ENCODE measurements at places on chromosomes 1 and 21.

DNA sequence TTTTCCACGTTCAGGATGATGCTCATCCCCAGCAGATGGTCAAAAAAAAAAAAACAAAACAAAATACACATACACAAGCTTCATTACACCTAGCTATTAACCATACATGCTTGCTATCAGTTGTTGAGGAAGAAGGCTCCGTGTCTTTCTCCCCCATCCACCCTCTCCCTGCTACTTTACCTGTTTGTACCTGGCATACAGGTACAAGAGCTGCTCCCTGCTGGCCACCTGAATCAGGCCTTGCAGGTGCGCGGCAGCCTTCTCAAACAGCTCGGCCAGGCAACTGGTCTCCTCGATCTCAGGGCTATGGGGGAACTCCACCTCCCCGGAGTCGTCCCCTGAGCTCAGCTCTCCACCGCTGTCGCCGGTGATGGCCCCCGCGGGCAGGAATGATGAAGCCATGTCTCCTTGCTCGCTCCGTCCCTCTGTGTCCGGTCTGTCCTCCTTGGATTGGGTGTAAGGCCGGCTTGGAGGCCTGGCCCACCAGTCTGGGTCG is 464 bp downstream of the ACBD6 start:
- DNase-seq: no peak

- DNase-seq: no peak
Measured at GRCh38 chr1:64956733-64957441, 9.5 kb downstream of the JAK1 start.

- DNase-seq: no peak
Measured at GRCh38 chr1:61055110-61055614, 27.2 kb upstream of the NFIA start.

DNA sequence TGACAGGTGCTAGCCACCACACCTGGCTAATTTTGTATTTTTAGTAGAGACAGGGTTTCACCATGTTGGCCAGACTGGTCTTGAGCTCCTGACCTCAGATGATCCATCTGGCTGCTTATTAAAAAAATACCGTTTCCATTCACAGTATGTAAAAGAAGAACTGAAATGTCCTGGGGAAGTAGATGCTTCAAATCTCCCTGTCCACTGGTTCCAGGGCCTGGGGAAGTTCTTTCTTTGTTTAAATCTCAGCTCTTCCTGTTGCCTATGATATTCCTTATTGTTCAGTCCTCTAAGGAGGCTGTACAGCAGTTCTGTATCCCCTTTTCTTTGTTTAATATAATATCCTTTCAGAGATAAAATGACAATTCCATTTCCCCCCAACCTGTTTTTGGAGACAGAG is 47.4 kb downstream of the ZMYM1 start:
- no peak for DNase-seq

GRCh38 chr1:182720463-182720862 is 36.1 kb upstream of the RGS8 start:
- no peak for DNase-seq

DNA sequence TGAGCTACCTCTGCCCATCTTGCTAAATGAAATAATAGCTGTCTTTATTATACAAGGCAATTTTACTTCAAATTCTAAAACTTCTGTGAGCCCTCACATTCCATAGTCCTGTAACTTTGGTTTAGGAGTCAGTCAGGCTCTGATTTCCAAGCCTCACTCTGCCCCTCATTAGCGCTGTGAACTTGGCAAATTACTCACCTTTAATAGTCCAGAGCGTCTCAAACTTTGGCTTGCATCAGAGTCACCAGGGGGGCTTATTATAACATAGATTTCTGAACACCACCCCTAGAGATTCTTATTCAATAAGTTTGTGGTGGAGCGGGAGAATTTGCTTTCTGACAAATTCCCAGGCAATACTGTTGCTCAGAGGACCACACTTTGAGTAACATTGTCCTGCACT is 126.2 kb upstream of the FGGY start:
- no peak for DNase-seq

DNA sequence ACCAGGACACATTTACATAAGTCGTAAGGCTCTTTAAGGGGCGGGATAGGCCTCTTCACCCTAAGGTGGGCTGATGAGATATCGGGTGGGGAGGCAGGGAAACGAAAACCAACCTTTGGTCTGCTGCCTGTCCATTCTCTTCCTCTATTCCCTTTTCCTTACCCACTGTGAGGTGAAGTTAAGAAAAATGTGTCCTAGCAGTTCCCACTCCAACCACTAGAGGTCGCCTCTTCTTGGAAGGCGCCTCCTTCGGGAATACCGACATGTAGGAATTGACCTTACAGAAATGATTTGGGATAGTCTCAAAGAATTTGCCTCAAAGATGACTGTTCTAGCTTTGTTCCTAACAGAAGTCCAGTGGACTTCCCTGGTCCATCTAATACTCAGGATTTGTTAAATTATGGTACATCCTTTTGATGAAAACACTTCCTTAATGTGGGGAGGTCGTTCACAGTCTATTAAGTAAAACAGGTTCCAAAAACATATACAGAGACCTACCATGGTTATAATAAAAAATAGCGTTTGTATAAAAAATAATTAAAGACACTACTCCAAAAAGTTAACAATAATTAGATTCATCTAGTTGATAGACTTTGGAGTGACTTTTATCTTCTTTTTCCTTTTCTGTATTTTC is 14.1 kb downstream of the AZIN2 start:
- peak; percentile 57 for DNase-seq

GRCh38 chr1:243500512-243500911 is 244.7 kb downstream of the SDCCAG8 start:
- no peak for DNase-seq

Data from fibroblast of the conjunctiva (primary cell).